ENCODE measurements at places on chromosomes 1 and 21.
A peak's percentile ranks its signal among the peaks of the same experiment; 100 is the strongest.

DNA sequence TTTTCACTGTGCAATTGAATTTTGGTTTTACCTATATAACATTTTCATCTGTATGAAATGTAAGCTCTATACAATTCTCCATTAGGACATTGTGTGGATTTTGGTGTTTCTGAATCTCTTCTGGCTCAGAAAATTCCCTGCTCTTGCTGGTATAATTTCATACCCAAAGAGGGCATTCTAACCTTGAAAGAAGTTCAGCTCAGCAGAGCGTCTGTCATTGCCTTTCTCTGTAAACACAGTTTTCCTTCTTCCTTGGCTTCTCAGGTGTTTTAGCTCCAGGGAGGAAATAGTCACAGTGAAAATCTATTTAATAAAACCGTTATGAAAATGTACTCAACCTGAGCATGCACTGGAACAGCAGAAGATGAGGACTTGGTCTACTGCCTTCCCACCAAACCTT lies 16.0 kb downstream of the DISC1 start:
- no peak for DNase-seq

GRCh38 chr21:33810766-33811165 lies 104.8 kb downstream of the ATP5PO start:
- DNase-seq, result no peak

- DNase-seq, result no peak
Observed at GRCh38 chr1:159795534-159795933, 6.6 kb upstream of the FCRL6 start.

GRCh38 chr1:87743256-87743655 lies 414.6 kb downstream of the LMO4 start:
- DNase-seq, result no peak

- no peak for DNase-seq
Observed at GRCh38 chr21:38115870-38116269, 140.9 kb upstream of the KCNJ15 start.

GRCh38 chr1:59640851-59641250 lies 173.9 kb upstream of the HOOK1 start:
- DNase-seq, result no peak

DNA sequence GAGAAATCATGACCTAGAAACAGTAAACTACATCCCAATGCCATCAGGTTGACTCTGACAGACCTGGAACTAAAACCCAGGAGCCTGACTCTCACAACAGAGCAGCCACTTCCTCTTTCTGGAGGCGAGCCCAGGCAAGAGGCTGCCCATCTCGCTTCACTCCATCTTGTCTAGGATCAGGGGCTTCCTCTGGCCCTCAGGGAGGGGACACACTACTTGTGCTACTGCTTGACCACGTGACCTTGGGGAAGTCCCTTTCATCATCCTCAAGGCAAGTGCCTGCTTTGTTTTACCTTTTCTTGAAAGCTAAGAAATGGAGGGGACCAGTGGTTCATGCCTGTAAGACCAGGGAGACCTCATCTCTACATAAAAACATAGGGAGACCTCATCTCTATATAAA lies 2.6 kb upstream of the TENT5B start:
- DNase-seq, result no peak

DNA sequence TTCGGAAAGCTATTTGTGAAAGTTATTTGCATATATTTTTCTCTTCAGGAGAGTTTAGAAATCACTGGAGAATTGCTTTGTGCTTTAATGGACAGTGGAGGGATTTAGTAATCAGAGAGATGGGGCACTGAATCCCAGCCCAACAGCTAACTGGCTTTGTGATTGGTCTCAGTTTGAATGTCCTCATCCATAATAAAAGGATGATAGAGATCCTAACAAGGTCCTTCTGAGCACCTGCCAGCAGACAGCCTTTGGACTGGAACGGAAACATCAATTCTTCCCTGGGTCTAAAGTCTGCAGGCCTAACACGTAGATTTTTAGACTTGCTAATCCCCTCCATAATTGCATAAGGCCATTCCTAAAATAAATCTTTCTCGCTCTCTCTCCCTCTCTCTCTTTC lies 112.0 kb upstream of the ADAMTS5 start:
- no peak for DNase-seq

- DNase-seq, result no peak
Observed at GRCh38 chr1:236455243-236455642, 61.2 kb downstream of the EDARADD start.

- peak; percentile 31 for DNase-seq
Observed at GRCh38 chr1:44636688-44637598, 37.3 kb downstream of the TMEM53 start.

DNA sequence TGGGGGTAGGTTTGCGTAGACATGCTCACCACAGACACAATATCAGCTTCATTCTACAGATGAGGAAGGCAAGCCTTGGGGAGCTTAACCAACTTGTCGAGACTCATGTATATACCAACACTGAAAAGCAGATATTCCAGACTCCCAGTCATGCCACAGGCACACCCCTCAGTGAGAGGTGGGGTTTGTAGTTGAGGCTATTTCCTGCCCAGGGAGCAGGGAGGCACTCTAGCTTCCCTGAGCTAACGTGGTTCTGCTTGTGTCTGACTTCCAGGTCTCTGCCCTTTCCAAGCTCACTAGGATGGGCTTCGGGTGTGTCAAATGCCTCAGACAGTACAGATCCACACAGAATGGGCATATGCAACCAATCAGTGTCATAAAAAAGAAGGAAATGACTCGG lies 122.3 kb upstream of the RUNX1 start:
- DNase-seq, result no peak

DNA sequence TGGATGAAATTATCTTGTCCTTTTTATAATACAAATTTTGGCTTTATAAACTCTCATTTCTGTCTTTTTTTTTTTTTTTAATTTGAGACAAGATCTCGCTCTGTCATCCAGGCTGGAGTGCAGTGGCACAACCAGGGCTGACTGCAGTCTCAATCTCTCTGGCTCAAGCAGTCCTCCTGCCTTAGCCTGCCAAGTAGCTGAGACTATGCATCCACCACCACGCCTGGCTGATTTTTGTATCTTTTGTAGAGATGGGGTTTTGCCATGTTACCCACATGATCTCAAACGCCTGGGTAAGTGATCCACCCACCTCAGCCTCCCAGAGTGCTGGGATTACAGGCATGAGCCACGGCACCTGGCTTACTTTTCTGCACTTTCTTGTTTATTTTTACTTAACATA lies 7.5 kb downstream of the TOR1AIP1 start:
- no peak for DNase-seq

DNA sequence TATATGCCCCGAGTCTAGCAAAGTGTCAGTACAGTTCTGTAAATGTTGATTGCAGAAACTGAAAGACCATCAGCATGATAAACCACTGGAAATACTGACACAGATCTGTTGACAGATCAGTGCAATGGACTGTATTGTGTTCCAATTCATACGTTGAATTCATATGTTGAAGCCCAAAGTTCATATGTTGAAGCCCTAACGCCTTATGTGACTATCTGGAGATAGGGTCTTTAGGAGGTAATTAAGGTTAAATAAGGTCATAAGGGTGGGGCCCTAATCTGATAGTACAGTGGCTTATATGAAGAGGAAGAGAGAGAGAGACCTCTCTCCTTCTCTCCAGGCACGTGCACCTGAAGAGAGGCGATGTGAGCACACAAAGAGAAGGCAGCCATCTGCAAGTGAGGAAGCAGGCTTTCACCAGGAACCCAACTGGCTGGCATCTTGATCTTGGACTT lies 144.7 kb downstream of the MRPL39 start:
- DNase-seq, result no peak

DNA sequence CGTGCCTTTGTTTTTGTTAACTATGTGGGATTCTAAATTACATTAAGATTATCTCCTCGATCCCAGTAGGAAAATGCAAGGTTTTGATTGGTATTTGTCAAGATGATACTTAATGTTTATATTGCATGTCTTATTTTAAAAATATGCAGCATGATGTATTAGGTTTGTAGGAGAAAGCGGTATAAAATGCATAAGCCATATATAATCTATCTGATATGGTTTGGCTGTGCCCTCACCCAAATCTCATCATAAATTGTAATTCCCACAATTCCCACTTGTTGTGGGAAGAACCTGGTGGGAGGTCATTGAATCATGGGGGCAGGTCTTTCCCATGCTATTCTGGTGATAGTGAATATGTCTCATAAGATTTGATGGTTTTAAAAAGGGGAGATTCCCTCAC lies 198.1 kb upstream of the NCAM2 start:
- no peak for DNase-seq

- DNase-seq, result no peak
Observed at GRCh38 chr1:228329887-228330286, 76.7 kb downstream of the TRIM11 start.

- no peak for DNase-seq
Observed at GRCh38 chr1:219692981-219693380, 80.1 kb upstream of the ZC3H11B start.

DNA sequence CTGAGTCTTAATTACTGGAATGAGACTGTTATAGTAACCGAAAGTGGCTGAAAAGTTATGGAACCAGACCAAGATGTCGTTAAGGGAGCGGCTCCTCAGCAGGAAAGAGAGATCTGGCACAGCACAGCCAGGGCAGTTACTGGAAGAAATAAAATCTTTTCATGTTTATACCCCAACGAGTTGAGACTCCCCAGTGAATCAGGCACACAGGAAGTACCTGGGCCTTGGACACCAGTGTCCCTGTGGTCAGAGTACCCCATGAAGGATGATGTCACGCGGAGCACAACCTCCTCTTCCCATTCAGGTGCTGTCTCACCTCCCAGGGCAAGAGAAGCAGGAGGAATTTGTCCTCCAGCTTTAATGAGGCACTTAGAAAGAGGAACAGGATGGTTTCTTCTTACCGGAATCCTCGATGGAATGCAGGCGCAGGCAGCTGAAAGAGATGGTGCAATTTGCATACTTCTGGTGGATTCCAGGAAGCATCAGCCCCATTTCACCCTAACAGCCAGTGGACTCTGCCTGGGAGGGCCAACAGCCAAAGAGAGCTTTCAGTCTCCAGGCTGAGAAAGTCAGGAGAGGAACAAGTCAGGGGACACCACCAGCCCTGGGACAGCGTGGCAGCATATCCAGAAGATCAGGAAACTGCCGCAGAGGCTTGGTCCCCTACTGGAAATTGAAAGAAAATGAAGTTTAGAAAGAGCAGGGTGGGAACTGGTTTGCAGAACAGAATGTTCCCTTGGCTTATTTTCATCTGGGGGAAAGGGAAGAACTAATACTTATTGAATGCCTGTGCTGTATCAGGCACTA lies 35.9 kb upstream of the CTTNBP2NL start:
- peak; percentile 81 for DNase-seq

- no peak for DNase-seq
Observed at GRCh38 chr1:207474210-207474609, 20.1 kb downstream of the CR2 start.

GRCh38 chr1:208990456-208990855 lies 593.1 kb upstream of the CAMK1G start:
- DNase-seq, result no peak

- DNase-seq, result no peak
Observed at GRCh38 chr1:181659321-181659957, 176.1 kb downstream of the CACNA1E start.

DNA sequence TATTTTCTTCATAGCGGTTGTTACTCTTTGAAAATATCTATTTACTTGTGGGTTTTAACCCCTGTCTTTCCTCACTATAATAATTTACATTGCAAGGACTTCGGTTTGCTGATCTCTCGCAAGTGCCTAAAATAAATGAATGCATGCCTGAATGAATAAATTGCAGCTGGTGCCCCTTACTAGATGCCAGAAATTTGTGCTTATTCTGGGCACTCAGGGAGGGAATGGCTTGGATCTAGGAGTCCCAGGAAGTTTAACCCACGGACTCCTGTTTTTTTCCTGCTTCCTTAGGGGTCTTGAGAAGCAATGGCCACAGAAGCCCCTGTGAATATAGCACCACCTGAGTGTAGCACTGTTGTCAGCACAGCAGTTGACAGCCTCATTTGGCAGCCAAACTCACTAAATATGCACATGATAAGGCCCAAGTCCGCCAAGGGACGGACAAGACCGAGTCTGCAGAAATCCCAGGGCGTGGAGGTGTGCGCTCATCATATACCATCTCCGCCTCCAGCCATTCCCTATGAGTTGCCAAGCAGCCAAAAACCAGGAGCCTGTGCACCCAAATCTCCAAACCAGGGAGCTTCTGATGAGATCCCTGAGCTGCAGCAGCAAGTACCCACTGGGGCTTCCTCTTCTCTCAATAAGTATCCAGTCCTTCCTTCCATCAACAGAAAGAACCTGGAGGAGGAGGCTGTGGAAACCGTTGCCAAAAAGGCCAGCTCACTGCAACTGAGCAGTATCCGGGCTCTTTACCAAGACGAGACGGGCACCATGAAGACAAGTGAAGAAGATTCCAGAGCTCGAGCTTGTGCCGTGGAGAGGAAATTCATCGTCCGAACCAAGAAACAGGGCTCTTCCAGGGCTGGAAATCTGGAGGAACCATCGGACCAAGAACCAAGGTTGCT lies 4.2 kb upstream of the PLA2G2C start:
- no peak for DNase-seq

GRCh38 chr1:202807926-202808757 lies at the start of gene KDM5B:
TSS of gene KDM5B (minus strand) at chr1:202808421. CDS start at chr1:202808305, 116 bp downstream.
- DNase-seq, result peak; percentile 57

GRCh38 chr1:29096231-29096886 lies 27.3 kb downstream of the TMEM200B start:
- no peak for DNase-seq

GRCh38 chr1:22826604-22827580 lies 116.3 kb downstream of the EPHB2 start:
- peak; percentile 40 for DNase-seq

- no peak for DNase-seq
Observed at GRCh38 chr1:41413748-41414281, 52.6 kb downstream of the FOXO6 start.

DNA sequence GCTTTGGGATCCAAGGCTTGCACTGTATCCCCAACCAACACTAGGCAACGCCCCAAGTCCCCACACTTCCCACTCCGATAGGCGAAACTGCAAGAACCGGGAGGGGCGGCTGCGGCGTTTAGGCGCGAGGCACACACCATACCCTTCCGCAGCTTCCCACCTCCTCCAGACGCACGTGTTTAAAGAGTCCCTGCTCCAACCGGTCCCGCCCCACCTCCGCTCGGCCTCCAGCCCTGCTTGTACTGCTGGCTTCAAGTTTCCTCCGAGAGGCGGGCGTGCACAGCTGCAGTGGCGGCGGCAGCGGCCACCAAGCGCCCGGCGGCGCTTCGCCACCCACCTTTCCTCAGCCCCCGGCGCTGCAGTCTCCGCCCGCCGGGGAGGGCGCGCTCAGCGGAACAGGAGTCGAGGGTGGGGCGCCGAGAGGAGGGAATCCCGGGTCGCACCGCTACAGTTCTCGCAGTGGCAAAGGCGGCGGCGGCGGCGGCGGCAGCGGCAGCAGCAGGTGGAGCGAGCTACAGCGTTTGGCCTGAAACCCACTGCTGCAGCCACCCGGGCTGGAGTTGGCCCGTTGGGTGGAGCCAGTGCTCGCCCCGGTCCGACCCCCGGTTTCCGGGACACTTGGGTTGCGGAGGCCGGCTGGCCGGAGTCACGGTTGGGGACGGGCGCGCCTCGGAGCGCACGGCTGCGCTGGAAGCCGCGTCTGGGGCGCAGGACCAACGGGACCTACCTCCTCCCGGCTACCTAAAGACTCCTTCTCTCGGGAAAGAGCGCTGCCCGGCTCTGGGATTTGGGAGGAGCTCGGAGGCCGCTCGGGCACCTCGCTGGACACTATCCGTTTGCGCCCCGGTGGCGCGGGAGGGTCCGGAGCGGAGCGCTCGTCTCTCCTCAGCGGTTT lies at the start of gene CNIH3:
CNIH3 (plus strand) TSS at position 457 of the 895 bp plus-strand sequence. CDS start 858 bp downstream, outside the sequence.
- peak; percentile 62 for DNase-seq

All from AG08395 (cell line).